Memory B cell (primary cell): ENCODE measurements at places on chromosomes 12 and 14.
A peak's percentile ranks its signal among the peaks of the same experiment; 100 is the strongest.

- DNase-seq, result no peak
Measured at GRCh38 chr12:56978397-56979138, 21.2 kb upstream of the RDH16 start.

- DNase-seq, result no peak
Measured at GRCh38 chr12:126210448-126210847, 1145.2 kb downstream of the AACS start.

DNA sequence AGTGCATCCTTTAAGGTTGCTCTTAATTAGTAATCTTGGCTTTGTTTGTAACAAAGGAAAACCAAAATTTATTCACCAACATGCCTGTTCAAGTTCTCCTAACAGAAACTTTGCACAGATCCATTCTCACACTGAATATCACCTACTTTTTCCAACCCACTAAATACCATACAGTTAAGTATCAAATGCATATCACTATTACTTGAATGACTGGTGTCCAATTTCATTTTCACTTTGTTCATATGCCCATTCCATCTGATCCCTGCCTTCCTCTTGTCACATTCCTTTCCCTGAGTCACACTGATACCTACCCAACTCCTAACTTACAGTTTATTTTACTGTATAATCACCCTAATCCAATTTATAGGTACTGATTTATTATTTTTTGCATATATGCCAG lies 286.4 kb downstream of the NELL2 start:
- no peak for DNase-seq

- no peak for DNase-seq
Measured at GRCh38 chr14:22646570-22647254, 2.6 kb upstream of the OR6J1 start.

GRCh38 chr14:57266065-57266464 lies 2.6 kb downstream of the EXOC5 start:
- DNase-seq, result no peak

DNA sequence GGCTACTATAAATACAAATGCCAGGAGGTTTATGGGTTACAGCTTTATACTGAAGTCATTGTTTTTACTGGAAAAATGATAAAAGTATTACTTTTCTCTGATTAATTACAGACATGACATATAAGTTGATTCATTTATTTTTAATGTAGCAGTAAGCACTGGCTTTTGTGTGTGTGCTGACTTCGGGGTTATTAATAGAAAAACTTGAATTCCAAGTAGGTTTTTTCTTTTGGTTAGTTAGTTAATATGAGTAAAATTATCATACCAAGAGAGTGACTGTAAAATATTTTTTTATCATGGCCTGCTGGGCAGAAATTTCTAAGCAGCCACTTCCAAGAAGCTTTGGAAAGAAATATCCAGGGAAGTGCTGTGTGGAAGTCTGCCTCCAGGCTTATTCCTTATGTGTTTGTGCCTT lies 56.4 kb downstream of the IFT81 start:
- no peak for DNase-seq

- DNase-seq, result no peak
Measured at GRCh38 chr14:22979748-22980392, 2.5 kb downstream of the AJUBA start.

DNA sequence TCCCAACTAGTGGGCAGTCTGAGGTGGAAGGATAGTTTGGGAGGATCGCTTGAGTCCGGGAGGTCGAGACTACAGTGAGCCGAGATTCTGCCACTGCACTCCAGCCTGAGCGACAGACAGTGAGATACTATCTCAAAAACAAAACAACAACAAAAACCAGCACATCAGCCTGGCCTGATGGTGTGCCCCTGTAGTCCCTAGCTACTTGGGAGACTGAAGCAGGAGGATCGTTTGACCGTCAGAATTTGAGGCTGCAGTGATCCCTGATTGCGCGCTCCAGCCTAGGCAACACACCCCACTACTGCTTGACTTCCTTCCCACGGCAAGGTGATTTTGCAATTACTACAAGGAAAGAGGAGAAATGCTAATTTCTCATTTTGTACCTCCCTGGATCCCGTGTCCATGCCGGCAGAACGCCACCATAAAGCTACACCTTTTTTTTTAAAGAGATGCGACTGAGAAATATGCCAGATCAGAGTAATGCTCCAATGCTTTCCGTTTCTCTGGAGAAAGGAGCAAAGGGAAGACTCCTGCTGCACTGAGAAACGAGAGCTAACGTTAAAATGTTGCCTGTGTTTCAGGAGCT lies 672 bp upstream of the SCFD1 start:
- no peak for DNase-seq

DNA sequence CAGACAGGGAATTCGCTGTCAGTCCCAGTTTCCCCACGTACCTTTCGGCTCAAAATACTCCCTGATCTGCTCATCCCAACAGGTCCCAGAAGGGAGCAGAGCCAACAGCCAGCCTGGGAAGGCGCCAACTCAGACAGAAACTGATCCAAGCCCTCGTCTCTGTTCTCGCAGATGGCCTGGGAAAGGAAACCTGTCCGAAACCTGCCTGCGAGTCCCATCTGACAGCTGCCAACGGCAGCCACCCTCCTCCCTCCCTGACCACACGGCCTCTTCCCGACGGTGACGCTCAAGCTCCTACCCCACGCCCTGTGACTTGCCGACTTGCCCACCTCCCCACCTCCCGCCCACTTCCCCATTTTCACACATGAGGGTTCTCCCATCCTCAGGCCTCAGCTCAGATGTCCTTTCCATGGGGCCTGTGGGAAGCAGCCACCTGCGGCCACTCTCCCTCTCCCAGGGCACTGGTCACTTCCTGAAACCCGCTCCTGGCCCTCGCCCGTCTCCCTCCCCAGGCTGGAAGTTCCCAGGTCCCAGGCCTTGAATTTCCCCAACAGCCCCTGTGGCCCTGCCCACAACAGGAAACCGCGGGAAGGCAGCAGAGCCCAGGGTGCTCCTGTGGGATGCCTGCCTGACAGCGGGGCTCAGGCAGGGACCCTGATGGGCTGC lies 60.9 kb upstream of the FBRSL1 start:
- DNase-seq, result no peak

- no peak for DNase-seq
Measured at GRCh38 chr14:39726563-39726962, 294.3 kb upstream of the FBXO33 start.

DNA sequence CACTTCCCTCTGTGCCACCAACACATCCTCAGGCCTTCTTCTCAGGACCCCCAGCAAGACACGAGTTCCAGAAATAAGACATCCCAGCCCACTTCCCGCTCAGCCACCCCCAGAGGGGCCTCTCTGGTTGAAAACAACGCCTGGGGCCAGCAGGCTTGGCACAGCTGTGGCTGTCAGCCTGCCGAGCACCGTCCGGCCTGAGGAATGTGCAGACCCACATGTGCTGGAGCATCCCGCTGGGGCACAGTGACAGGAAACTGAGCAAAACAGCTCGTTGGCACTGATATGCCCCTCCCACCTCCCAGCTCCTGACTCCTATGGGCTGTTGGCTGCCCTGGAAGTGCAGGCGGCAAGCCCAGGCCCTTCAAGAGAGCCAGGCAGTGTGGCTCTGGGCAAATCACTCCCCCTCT lies 1.4 kb downstream of the SYNE3 start:
- no peak for DNase-seq

GRCh38 chr12:82688035-82688501 lies 1.4 kb downstream of the TMTC2 start:
- DNase-seq, result no peak

DNA sequence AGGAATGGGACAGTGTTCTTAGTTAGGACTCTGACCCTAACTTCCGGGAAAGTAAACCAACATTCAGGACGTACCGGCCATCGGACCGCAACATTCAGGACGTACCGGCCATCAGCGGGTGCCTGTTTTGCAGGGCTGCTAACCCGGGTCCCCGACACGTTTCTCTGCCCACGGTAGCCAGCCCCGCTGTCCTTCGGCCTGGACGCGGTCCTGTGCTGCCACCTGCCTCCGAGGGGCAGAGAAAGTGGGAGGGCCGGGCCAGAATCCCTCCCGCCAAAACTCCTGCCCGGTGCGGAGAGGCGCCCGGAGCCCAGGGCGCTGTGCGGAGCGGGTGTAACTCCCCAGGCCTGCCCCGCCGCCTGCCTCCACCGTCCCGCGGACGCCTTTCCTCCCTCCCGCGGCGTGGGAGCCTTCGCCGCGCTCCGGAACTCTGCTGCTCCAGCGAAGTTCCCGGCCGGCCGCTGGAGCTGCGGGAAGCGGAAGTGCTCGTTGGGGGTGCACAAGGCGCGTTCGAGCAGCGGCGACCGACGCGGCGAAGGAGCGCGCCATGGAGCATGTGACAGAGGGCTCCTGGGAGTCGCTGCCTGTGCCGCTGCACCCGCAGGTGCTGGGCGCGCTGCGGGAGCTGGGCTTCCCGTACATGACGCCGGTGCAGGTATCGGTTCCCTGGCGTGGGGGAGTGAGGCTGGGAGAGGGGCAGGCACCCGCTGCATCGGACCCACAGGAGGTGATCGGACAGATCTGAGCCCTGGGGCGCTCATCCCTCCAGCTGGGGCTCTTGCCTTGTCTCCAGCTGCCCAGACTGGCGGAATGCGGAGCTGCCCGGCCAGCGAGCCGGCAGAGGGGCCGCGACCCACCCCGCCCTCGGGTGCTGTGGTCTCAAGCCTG lies at the start of gene DDX55:
Gene DDX55, plus strand, starts transcription at position 498 of the 888 bp plus-strand sequence. Its CDS starts 50 bp downstream, at position 548.
- peak; percentile 84 for DNase-seq

DNA sequence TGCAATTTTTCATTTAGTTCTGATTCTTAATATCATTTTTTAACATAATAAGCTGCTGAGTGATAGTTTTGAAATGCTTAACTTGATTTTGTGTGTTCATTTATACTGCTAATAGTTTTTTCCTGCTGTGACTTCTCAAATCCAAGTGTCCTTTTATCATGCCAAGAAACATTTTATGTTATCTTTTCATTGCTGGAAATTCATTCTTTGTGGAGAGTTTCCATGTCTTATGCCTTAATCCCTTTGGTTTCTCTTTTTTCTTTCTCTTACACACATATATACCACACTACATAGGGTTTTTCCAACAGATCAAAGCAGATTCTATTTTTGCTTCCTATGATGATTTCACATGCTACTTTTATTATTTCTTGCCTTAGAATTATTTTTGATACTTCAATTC lies 981.1 kb downstream of the SLC6A15 start:
- no peak for DNase-seq

DNA sequence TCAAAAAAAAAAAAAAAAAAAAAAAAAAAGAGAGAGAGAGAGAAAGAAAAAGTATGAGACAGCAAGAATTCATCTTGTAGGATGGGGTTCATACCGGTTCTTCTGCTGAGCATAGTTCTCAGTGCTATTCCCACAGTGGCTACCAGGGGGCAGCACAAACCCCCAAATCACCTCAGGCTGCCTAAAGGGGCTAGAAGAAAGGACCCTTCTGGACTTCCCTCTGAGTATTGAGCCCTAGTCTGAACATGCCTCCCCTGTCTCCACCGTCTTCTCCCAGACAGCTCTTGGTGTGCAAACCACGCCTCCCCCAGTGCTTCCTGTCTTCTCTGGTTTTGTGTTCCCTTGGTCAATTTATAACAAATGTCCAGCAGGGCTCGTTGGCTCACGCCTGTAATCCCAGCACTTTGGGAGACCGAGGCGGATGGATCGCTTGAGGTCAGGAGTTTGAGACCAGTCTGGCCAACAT lies 31.3 kb upstream of the SMUG1 start:
- peak; percentile 64 for DNase-seq

- DNase-seq, result no peak
Measured at GRCh38 chr12:50185301-50185895, 18.2 kb upstream of the CERS5 start.

DNA sequence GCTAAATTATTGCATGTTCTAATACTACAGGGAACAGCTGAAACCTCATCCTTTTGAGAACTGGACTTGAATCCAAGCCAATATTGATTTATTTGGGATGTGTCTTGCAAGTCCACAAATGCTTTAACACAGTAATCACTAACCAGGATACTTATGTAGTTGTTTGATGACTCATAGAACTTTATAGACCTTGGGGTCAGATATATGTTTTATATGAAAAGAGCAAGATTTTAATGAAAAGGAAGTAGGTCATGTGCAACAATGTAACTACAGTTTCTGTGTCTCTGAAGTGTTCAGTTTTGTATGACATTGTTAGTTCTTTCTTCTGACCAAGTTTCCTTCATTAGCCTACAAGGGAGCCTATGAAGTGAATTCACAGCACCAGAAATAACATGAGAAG lies 352.0 kb downstream of the ZFP36L1 start:
- DNase-seq, result no peak

GRCh38 chr14:104144911-104145825 lies 6.8 kb downstream of the KIF26A start:
- DNase-seq, result no peak

GRCh38 chr12:116090516-116090915 lies 187.0 kb downstream of the MED13L start:
- DNase-seq, result no peak

DNA sequence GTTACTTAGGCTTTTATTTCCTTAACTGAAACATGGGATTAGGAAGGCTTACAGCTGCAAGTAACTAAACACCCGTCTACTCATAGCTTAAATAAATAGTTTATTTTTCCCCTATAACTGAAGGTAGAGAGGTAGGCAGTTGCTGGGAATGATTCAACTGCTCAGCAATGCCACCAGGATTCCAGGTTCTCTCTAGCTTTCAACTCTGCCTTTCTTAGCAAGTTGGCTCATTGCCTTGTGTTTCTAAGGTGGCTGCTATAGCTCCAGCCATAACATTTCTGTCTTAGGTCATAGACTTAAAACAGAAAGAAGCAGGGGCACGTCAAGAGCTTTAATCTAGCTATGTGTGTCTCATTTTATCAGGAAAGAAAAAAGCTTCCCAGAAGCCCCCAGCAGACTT lies 103.7 kb upstream of the MDM1 start:
- DNase-seq, result no peak

GRCh38 chr14:67736771-67737170 lies 35.1 kb downstream of the RDH12 start:
- no peak for DNase-seq

GRCh38 chr12:95248095-95248494 lies 30.5 kb downstream of the VEZT start:
- DNase-seq, result no peak

GRCh38 chr14:61470261-61470960 lies 149.0 kb downstream of the PRKCH start:
- no peak for DNase-seq

- DNase-seq, result peak; percentile 47
Measured at GRCh38 chr12:131773582-131774221, 54.5 kb upstream of the MMP17 start.

- no peak for DNase-seq
Measured at GRCh38 chr12:63944586-63945228, 100.2 kb downstream of the SRGAP1 start.

DNA sequence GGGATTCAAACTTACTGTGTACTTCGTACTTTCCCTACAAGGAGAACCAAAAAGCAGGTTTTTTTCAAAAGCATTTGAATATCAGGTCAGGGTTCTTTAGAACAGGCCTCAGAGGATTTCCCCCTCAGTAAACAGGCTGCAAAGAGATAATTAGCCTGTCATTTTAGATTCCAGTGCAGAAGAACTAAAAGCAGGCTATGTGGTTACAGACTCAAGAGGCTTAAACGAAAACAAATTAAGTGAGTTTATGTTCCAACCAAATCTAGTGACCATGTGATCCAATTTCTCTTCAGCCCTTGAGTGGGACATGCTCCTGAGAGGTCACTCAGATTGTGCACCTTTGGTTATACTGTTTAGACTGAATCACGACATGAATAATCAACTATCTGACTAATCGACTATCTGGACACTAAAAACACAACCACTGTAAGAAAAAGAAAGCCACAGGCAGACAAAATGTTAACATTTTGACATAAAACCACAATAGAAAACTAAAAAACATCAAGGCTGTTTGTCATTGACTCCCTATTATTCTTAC lies 4.5 kb downstream of the TMED8 start:
- DNase-seq, result peak; percentile 18

- DNase-seq, result no peak
Measured at GRCh38 chr12:57072661-57073060, 5.9 kb downstream of the NEMP1 start.
